ENCODE measurements at places on chromosomes 2 and 18.

DNA sequence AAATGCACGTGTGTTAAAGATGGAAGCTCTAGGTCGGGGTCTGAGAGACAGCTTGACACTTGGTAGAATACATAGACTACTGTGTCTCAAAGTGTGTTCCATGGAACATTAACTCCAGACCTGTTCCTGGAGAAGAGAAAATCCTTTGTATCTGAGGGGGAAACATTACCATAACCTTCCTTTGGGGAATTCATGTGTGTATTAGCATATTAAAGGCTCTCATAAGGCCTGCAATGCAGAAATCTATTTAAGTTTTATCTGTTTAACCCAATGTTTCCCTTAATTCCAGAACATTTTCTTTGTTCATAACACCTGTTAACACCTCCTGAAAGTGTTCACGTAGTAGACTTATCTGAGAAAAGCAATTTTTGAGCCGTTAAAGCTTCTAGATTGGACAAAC lies 99.5 kb downstream of the PLB1 start:
- no peak for DNase-seq

GRCh38 chr2:239463541-239464165 lies 62.8 kb upstream of the HDAC4 start:
- DNase-seq: no peak

- DNase-seq: no peak
These were observed 92.3 kb downstream of the SEPTIN10 start for GRCh38 chr2:109521233-109522062.

DNA sequence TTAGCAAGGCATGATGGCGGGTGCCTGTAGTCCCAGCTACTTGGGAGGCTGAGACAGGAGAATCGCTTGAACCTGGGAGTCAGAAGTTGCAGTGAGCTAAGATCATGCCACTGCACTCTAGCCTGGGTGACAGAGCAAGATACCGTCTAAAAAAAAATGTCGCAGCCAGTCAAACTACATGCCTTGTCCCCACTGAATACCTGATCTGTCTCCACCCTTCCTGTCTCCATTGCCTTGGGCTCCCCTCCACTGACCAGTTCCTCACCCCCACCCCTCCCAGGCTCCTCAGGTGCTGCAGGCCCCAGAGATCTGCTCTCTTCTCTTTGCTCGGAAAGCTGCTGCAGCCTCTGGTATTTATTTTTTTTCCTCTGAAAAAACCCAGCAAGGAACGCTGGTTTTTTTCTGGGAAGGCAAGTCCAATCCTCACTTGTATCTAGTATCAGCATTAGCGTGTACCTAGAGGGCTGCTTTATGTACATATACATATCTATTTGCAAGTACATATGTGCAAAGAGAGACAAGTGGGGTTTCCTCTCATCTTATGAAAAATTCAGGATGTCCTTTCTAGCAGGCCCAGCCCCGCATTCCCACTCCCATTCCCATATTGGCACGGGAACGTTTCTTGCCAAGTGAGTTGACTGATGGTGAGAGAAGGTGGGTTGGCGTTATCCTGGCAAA lies 4.4 kb downstream of the PSD4 start:
- no peak for DNase-seq

DNA sequence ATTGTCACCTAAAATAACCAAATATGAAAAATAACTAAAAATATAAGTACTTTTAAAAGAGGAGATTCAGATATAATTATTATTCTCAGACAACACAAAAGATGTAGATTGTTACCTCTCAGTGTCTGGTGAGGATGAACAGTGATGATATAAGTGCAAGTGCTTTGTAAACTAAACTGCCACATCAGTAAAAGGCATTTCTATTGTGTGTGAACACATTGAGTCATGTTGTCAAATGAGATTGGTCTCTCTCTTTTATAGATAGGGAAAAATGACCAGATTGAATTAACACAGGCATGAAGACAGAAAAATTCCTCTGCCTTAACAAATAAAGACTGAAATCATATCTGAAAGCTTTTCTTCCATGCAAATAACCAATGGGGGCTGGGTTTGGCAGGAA lies 182.4 kb upstream of the TMEFF2 start:
- DNase-seq: no peak

DNA sequence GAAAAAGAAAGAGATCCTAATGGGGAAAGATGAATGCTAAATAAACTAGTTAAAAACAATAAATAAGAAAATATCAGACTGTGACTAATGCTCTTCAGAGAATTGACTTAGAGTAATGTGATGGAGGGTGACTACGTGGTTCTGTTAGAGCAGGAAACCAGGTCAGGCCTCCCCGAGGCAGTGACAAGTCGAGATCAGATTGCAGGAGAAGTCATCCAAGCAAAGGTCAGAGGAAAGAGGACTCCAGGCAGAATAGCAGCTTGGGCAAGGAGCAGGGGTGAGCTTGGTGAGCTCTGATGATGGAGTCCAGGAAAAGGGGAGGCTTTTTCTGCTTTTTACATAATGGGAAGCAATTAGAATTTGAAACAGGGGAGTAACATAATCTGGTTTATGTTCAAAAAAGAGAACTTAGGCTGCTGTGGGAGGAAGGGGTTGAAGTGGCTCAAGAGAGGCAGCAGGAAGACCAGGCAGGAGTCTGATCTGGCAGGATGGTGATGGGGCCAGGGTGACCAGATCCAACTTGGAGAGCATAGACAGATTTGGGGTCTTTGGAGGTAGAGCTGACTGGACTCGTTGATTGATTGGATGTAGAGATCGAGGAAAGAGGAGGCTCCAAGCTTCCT lies 27.3 kb upstream of the ITGB6 start:
- no peak for DNase-seq

DNA sequence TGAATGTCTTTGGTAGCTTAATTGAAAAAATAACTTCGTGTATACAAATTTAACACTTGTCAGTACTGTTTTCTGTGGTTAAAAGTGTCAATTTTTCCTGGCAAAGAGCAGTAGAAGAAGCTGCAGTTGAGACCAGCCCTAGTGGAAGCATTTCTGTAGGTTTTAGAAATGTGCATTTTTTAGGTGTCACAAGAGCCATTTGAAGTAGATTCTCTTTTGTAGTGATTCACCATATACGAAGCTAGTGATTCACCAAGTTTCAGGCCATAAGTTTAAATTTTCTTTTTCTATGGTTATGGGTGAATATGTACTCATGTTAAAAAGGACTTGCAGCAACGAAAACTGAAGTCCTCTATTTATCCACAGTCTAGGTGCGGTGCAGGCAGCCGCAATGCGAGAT lies 4.2 kb downstream of the NABP1 start:
- DNase-seq: no peak

DNA sequence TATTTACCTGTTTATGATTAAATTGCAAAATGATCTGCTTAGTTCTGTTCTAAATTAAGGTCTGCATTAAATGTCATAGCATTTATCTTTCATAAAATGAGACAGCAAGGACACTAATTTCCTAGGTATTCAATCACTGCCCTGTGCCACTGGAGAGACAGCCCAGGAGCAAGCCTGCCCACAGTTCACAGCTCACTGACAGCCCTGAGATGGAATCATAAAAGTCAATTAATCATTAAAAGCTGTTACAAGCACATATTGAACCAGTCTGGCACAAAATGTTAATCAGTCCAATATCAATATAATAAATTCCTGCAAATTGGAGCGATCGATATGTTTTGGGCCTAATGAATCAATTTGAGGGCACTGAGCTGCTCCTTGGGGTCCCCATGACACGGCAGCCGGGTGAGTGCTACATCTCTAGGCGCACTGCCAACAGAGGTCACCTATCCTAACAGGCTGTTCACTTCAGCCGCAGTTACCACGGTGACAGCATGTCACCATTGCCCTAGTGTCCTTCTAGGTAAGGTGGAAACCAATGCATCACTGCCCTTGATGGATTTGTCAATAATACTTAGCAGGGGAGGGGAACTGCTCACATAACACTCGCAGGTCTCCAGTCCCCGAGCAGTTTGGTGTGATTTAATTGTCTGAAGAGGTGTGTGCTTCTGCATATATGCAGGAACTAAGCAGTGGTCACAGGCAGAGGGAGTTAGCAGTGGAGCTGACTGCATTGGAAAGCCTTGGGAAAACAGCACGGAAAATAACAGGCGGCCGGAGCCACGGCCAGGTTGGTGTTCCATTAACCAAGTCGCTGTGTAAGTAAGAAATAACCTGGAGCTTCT lies 47.3 kb downstream of the POU3F3 start:
- DNase-seq: no peak

GRCh38 chr2:140359056-140359771 lies 1579.0 kb upstream of the NXPH2 start:
- no peak for DNase-seq

- DNase-seq: peak; percentile 52
These were observed 6.7 kb upstream of the ADCY3 start for GRCh38 chr2:24926602-24927252.

DNA sequence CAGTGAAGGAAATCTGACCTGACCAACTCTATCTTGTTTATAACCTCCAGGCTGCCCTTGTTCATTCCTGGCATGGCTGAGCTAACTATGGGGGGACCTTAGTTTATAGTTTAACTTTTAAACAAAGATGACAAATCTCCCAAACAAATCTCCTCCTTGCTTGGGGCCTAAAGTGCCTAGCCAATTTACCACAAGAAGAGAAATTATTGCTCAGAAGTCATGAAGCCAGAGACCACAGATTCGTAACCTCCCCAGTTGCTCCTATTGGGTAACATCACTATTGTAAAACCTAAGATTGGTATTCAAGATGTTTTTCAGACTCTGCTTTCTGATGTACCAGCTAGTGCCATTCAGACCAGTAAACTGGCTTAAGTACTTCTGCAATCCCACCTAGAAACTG lies 649.4 kb upstream of the SLC8A1 start:
- no peak for DNase-seq

DNA sequence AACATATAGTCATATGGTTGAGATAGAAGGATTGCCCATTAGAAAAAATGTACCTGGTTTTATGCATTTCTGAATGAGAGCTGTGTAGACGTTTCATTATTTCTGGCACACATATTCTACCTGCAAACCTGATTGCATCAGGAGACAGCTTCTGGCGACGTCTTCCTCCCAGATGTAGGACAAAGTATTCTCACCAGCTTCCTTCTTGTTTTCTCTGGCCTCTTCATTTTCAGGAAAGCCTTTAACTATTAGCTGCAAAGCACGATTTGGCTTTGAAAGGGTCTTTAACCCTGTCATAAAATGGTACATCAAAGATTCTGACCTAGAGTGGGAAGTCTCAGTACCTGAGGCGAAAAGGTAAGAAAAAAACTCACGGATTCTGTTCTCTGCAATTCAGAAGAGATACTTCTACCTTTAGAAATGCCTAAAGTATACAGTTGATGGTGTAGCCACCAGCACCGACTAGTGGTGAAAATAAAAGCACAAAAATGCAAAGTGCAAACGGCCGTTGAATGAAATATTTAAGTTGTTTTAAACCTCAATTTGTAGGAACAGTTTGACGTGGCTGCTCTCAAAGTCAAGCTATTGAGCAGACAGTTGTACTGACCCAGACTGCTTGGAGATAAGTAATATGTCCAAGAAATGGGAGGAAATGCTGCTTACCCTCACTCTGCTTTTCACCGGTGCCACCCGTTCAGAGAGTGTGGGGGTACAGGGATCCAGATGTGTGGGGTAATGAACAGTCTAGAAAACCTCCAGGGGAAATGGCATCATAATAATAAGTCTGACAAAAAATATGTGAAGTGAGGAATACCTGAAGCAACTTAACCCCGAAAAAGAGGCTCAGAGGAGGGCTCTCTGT lies 20.2 kb downstream of the IL18RAP start:
- DNase-seq: peak; percentile 42

DNA sequence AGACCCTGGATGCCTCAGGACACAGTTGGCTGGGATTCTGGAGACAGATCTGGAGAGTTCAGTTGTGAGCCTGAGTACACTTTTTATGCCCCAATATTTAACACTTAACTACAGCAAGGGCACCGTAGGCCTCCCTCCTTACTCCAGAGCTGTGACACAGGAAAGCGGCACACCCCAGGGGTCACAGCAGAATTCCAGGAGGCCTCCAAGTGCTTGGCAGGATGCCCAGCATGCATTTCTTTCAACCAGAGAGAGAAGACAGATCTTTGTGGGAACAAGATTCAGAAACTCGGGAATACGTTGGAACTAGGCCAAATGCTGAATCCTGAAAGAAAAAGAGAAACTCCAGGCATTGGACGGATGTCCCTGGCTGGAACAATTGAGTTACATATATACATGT lies 199.2 kb upstream of the NT5C1B start:
- no peak for DNase-seq

GRCh38 chr2:99928470-99929053 lies 213.8 kb downstream of the AFF3 start:
- DNase-seq: no peak

DNA sequence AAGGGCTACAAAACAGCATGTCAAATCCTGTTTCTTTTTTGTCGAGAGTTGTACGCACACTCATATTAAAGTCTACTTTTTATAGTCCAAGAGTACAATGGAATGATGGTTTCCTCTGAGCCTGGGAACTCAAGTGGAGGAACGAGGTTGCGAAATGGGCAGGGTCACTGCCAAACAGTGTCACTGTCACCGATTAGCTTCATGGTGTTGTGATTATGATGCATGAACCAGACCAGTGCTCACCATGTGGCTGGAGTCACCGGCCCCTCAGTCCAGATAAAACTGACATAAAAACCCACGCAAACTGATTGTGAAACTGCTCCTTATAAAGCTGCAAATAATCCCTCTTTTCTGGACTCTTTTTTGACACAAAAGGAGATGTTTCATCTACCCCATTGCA lies 122.0 kb downstream of the COPS8 start:
- DNase-seq: no peak

DNA sequence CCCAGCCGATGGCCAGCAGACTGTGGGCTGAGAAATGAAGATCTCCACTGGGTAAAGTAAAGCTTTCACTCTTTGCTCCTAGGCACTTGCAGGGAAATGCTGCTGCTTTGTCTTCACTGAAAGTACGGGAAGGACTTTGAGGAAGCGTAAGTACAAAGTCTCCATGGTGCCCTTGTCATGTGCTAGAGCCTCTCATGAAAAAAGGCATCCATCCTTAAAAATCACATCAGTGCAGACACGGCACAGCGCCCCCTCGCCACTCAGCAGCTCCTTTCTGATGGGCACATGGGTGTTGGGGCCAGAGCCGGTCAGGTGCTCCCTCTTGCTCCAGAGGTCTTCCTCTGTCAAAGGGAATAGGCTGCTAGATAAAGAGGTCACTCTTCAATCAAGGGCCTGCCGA lies 109.0 kb upstream of the STPG4 start:
- no peak for DNase-seq

GRCh38 chr2:109535217-109535946 lies 78.4 kb downstream of the SEPTIN10 start:
- DNase-seq: no peak

GRCh38 chr2:42438685-42439084 lies 55.1 kb downstream of the KCNG3 start:
- DNase-seq: no peak

DNA sequence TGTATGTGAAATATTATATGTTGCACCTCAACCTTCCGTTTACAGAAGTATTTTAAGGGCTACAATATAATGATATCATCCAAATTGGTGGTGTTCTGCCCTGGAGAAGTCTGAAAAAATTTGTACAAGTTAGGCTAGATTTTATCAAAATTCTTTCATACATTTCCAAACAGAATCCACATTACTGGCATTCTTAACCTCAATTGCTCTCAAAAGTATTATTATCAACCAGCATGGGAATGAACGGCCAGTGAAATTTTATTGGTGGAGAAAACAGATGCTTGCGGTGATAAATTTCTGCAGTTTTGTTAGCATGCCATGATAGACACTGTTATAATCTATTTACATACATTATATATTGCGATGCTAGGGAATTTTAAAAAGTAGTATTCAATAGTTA lies 88.3 kb upstream of the TFPI start:
- DNase-seq: no peak
